ENCODE measurements at places on chromosomes 3 and 15.
A peak's percentile ranks its signal among the peaks of the same experiment; 100 is the strongest.

- DNase-seq = no peak
Observed at GRCh38 chr3:66372681-66373350, 128.0 kb downstream of the LRIG1 start.

GRCh38 chr3:148797795-148798194 is 29.8 kb upstream of the CPB1 start:
- DNase-seq = no peak

DNA sequence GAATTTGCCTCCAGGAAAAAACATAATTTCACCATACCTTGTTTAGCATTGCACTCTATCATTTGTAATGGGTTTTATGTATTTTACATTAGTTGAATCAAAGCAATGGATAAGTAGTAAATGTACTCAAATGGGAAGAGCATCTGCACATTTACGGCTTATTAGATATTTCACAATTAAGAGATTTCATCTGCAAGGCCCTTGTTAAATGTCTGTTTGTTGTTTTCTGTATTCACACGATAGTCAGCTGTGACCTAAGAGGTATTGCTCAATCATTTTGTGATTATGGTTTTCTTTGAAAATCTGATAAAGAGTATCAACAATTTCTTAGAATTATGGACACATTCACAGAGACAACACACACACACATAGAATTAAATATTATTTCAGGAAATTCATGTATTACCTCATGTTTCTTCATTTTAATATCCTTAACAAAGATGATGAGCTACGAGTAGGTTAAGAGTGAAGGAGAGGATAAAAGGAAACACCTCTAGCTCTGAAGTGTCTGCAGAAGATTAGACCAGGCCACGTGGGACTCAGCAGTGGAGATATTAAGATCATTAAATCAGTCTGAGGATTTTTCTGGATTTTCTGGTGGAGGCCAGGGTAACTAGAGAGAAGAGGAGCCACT is 121.9 kb upstream of the POU1F1 start:
- DNase-seq = no peak

GRCh38 chr15:62558640-62559380 is 393.7 kb upstream of the C2CD4B start:
- DNase-seq = no peak

GRCh38 chr3:22714749-22715148 is 488.4 kb upstream of the UBE2E2 start:
- no peak for DNase-seq

DNA sequence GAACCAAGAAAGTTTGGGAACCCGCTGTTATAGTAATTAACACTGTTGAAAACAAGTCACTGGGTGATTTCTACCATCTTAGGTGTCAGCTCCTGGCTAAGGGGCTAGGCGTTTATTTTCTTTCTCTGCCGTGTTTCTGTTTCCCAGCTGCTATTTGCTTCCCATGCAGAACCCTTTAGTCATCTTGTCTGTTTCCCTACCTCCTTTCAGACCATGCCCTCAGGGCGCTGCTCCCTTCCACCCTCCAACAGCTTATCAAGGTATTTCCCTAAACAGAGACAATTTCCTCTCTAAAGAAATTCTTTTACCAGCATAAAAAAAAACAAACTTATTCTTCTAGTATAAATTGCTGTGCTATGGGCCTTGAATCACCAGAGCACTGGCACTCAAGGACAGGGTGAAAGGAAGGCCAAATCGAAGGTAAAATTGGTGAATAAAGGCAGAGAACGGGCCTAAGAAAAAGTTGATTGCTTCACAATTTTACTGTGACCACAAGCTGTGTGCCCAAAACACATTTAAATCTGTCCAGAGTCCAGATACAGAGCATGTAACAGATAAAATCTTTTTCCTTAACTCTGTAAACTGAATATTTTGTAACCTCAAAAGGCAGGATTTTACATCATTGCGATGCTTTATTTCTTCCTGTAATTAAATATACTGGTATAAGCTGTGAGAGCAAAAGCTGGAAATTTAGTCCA is 319.2 kb downstream of the ZNF621 start:
- DNase-seq = peak; percentile 68

GRCh38 chr3:38022301-38022700 is 7.1 kb downstream of the PLCD1 start:
- DNase-seq = no peak

- DNase-seq = peak; percentile 48
Observed at GRCh38 chr3:117622171-117622841, 912.7 kb downstream of the TUSC7 start.

DNA sequence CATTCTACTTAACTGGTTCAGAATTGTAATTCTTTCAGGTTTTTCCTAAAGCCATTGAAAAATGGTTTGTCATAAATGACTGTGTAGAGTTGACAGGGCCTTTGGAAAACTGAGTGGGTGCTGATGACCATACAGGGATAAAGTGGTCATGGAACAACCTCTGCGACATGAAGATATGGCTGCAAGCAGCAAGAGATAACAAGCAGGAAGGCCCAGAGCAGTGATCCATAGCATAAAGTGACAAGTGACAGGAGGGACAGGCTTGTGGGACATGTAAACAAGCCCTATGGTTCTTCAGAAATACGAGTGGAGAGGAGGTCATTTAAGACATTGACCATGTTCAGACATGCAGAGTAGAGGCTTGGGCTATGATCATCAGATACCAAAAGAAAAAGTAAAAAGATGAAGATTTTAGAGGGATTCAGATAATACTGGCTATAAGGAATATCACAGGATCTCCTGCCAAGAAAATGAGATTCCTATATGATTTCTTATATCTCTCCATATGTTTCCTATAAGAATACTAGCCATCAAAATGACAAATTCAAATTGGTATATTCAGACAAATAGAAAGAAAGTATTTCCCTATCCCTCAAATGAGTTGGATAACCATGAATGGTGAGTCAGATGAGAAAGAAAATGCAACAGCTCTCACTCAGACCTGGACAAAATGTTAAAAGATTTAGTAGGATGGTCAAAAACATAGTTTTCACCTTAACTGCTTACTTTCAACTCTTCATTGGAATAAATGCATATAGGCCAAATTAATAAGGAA is 827.6 kb upstream of the CFAP20DC start:
- DNase-seq = no peak

All from COLO829 (cell line).